Muscle of leg (tissue), 16 donors: ENCODE measurements at places on chromosomes 5 and 9.

DNA sequence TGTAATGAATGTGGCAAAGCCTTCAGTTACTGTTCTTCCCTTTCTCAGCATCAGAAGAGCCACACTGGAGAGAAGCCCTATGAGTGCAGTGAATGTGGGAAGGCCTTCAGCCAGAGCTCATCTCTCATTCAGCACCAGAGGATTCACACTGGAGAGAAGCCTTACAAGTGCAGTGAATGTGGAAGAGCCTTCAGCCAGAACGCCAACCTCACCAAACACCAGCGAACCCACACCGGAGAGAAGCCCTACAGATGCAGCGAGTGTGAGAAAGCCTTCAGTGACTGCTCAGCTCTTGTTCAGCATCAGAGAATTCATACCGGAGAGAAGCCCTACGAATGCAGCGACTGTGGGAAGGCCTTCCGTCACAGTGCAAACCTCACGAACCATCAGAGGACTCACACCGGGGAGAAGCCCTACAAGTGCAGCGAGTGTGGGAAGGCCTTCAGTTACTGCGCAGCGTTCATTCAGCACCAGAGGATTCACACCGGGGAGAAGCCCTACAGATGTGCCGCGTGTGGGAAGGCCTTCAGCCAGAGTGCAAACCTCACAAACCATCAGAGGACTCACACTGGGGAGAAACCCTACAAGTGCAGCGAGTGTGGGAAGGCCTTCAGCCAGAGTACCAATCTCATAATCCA lies 6.8 kb downstream of the RPL12 start:
- no peak for DNase-seq

DNA sequence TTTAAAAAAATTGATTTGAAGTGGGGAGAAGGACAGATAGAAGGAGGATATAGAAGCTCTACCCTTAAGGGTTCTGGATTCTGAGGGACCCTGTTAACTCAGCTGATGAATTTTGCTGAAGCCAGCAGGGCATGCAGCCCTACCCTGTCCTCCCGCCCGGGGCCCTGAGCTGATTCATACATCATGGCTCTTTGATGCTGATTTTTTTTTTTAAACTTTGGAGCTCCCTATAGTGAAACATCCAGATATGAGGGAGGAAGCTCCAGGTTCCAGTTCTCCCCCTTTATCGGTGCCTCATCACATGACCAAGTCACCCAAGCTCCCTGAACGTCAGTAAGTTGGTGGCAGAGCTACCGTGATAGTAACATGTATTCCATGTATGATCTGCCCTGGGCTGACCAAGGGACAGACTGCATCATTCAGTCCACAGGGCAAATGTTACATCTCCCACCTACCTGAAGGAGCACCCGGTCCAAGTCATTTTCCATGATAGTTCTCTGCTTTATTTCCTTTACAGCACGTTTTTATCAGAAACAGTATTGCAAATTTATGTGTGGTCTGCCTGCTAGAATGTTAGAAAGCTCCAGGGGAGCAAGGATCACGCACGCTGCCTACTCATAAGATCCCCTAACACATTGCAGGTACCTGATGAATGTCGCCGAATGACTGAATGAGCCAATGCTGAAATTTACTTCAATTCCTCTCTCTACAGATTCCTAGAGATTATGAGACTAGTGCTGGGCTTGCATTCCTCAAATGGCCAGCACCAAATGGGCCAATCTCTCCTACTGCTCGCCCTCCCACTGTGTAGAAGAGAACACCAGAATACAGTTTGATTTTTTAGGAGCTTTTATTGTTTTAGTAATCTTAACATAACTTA lies 25.9 kb downstream of the SPARC start:
- DNase-seq: peak; percentile 75

GRCh38 chr5:90585337-90585986 lies 26.9 kb downstream of the ADGRV1 start:
- no peak for DNase-seq

- DNase-seq: no peak
These were observed 388.9 kb downstream of the NR2F1-AS1 start for GRCh38 chr5:93192087-93192486.

- DNase-seq: no peak
These were observed 72.0 kb downstream of the CETN3 start for GRCh38 chr5:90337449-90338052.

DNA sequence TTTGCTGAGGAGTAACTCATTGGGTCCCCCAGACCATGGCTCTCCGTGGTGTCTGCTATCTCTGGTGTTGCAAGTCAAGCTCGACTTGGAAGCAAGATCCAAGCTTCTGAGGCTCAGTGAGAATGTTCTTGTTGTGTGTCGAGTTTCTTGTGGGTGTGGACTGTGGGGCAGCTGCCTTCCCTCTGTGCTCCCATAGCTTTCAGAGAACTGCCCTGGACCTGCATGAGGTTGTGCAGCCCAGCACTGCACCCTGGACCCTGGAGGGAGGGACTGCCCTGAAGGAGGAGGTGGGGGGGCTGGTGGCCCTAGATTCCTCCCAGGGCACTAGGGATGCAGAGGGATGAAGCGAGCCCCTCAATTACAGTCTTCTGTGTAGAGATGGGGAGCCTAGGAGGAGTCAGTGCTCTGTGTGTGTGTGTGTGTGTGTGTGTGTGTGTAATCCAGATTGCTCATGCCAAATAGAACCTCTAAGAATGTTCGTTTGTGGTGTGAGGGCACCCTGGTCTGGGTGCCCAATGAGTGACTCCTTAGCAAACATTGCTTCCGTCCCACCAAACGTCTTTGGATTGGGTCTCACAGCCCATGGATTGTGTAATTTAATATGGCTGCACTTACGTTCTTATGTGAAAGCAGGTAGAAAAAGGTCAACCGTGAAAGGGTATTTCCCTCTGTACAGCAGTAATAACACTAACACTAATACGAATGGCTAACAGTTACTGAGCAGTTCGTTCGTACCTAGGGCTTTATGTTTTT lies 143.3 kb upstream of the LMX1B start:
- DNase-seq: no peak

DNA sequence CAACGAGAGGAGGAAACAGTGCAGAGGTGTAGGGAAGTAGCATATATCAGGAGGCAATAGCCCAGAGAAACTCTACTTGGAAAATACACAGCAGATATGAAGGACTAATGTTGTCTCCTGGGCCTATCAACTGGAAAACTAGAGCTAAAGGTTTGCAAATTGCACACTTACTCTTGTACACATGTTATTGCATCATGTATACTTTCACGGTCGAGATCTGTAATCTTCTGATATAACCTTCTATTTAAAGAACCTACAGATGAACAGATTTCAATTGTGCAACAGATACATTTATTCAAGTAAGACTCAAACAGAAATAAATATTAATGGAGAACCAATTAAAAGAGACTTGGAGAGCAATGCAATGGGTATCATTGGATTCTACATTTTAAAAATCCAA lies 256.3 kb upstream of the TMEM161B start:
- no peak for DNase-seq

DNA sequence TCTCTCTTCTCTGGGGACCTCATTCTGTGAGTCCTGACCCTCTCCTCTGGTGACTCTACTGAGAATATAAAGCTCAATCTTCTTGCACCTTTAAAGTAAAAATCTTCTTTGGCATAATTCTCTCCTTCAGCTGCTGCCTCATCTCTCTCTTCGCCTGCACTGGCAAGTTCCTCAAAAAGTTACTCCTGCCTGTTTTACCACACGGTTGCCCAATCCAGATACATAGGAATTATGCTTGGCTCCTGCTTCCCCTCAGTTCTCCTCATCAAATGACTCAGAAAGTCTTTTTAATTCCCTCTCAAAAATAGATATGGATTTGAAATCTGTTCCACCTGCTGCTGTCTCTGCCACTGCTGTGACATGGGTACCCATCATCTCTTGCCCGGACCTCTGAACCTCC lies 14.4 kb upstream of the HRCT1 start:
- no peak for DNase-seq

GRCh38 chr9:123309611-123310010 lies 41.2 kb upstream of the STRBP start:
- DNase-seq: no peak

DNA sequence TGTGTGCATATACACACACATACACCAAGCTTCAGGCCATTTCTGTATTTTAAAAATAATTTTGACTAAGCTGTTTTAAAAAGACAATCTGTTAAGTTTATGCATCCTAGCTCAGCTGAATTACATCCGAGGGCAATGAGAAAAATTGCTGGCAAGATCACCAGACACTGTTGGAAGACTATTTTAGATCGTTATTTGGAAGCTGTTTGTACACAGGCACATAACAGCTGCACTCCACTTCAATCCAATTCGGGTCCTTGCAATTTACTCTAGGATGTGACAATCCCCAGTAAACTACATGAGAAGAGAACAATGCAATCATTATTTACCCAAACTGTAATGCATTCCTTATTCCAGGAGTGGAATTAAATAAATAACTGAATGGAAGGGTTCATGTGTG lies 79.3 kb upstream of the RASA1 start:
- DNase-seq: peak; percentile 49

DNA sequence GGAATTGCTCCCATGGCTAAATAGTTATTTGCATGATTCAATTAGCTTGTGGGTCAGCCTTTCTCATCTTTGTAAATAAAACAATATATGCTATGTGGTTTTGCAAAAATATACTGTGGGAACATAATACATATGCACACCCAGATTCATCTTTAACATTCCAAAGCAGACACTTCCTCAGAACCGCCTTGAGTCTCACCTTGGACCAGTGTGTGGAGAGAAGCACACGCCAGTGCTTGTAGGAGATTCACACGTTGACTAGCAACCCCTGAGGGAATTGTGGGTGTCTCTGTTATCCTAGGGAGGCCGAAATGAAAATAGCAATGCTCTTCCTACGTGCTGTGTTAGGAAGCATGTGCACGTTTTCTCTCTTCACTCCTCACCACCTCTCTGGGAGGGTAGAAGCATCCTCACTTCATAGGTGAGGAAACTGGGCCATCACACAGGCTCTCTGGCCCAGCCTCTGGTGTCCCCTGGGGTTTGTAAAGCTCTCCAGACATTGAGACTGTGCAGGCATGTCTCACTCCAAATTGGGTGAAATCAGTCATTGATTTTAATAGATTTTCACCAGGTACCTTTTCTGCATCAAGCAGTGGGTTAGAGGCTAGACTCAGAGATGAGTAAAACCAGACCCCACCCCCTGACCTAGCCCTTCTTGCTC lies 221.7 kb downstream of the PBX3 start:
- no peak for DNase-seq

DNA sequence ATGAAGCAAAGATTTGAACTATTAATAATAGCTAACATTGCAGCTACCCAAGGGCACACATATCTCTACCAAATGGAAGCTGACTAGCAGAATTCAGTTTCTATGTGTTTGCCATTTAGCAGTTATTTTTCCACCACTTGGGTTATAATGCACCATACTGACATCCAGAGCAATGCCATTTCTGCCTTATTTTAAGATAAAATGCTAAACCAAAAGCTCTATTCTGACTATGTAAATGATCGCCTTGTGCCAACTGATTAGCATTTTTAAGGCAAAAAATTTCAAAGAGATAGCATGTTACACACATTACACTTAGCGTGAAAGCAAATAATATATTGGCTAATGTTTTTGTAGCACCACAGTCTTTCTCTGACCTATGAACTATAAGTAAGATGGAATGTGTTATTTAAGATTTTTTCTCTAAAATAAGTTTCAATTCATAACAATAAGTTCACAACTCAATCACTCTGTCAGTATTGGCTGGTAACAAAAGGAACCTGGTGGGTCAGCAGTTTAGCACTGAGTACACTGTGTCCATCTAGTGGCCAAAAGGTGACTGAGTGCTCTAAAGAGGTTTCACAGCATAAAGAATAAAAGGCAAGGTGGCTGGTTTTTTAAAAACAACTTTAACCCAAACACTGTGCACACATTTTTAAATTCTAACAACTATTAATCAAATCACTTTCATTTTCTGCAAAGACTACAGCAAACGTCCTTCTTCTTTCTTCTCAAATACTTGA lies 443.5 kb downstream of the PDE4D start:
- DNase-seq: no peak

GRCh38 chr9:98236901-98237487 lies 18.5 kb downstream of the TBC1D2 start:
- no peak for DNase-seq

GRCh38 chr9:132319421-132320110 lies 35.2 kb downstream of the SETX start:
- DNase-seq: no peak

DNA sequence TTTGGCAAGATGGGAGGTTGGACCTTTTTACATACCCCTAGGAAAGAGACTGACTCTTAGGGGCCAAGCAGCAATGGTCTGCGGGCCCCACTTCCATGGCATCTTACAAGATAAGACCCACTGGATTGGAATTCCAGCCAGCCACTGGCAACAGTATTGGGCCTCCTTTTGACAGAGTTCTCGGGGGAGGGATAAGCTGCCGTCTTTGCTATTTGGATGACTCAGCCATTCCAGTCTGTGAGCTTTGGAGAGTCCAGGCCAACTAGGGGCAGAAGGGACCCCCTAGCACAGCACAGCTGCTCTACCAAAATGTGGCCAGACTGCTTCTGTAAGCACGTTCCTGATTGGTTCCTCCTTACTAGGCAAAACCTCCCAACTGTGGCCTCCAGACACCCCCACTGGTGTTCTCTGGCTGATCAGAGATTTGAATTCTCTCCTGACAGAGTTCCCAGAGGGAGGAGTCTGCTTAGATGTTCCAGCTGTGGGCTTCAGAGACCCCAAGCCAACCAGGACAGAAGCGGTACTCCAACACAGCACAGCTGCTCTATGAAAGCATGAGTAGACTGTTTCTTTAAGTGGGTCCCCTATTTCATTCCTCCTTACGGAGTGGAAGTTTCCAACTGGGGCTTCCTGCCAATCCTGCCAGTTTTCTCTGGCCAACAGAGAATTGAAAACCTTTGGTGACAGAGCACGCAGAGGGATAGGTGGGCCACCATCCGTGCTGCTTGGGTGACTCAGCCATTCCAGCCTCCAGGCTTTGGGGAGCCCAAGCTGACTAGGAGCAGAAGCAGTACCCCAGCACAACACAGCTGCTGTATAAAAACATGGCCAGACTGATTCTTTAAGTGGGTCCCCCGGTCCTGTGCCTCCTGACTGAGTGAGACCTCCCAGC lies 672.1 kb upstream of the RIOK2 start:
- DNase-seq: peak; percentile 45

- DNase-seq: peak; percentile 54
These were observed 29.8 kb upstream of the FBP1 start for GRCh38 chr9:94668928-94669729.

GRCh38 chr5:78753093-78753531 lies 104.5 kb upstream of the LHFPL2 start:
- DNase-seq: no peak

DNA sequence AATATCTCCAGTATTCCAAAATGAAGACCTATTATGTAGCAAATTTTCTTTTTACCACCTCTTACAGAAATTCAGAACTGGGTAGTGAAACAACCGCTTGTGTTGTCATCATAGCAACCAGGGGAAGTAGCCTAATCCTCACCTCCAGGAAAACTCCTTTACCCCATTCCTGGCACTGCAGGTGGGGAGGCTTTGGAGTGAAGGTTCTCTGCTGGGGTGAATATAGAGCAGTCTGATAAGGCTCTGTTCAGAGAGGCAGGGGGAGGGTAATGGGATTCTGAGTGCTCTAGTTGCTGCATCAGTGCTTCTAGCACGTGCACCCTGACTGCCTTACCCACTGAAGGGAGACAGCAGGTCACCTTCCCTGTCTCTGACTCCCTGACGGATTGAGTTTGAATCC lies 116.2 kb downstream of the MAN2A1 start:
- DNase-seq: no peak
